NCI-H2171 (cell line): ENCODE measurements at places on chromosomes 3 and 15.

DNA sequence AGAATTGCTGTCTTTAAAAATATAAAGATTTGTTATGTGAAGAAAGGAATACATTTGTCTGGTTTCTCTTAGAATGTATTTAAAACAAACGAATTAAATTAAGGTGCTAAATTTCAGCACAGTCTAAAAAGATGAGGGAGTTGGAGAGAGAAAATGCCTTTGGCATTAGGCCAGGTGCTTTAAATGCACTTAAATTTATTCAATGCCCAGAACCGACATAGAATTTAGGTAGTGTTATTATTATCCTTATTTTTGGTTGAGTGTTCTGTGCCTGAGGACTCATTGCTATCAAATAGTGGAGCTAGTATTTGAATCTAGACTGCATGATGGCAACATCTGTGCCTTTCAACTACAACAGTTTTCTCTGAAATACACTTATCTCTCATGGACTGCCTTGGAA, 287.5 kb downstream of the RBMS3 start:
- DNase-seq: no peak

- DNase-seq: no peak
Observed at GRCh38 chr15:42151736-42152135, 4.7 kb downstream of the PLA2G4F start.

GRCh38 chr15:72472992-72473610, 1.0 kb upstream of the ARIH1 start:
- DNase-seq: no peak

DNA sequence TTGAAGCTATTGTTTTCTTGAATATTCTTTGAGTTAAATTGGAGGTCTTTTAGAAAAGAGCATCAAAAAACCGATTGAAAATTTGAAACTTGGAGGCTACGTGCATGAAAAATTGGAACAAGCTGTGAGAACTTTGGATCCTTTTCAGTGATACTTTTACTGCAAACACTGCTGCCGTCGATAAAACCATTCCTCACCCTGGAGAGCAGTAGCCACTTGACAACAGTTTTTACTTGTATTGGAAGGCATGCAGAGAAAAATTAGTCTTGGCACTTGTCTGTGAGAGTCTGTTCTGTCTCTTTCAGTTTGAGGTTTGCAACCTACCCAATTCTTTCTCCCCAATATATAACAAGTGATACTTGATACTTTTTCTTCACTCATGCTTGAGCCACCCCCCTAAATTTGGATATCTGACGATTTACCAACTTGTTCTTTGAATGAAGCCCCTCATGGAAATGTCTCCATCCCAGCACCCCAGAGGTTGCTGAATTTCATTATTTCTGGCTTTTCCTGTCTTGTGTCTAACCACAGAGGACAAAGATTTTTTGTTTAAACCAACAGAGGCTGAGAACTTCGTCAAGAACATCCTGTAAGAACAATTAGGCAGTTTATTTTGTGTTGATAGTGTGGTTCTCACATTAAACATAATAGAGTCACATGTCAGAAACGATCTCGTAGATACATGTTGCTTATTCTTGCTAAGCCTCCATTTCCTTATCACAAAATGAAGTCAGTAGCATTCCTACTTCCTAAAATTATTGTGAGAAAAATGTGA, 307.3 kb upstream of the PLSCR5 start:
- DNase-seq: no peak

GRCh38 chr3:54120657-54121413, 1.5 kb upstream of the CACNA2D3 start:
- DNase-seq: no peak

DNA sequence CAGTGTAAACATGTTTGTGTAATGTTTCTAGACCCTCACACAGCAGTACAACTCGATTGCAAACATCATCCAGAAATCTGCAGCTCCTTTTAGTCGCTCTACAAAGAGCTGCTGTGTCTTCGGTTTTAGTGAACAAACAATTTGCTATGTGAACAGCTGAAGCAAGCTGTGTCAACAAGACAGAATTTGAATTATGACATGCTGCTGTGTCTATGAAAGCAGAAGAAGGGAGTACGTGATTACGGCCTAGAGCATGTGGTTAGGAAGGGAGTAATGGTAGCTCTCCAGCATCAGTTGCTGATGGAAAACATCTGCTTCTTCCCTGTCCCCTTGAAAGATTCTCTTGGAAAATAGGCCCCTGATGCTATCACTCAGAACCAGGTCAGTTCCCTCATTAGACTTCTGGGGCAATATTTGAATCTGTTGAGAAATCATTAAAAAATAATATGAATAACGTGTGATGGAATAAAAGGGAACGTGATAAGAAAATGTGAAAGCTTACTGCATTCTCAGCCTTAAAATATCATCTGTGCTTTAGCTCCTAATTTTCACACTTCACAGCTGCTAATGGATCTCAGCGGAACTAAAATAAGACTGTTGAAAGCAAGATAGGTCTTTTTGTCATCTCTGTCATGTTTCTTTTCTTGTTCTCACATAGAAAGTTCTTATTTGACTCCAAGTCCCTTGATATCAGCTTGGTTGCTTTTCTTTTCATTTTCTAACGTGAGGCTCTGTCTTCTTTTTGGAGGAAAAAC, 891.5 kb downstream of the ROBO2 start:
- no peak for DNase-seq

DNA sequence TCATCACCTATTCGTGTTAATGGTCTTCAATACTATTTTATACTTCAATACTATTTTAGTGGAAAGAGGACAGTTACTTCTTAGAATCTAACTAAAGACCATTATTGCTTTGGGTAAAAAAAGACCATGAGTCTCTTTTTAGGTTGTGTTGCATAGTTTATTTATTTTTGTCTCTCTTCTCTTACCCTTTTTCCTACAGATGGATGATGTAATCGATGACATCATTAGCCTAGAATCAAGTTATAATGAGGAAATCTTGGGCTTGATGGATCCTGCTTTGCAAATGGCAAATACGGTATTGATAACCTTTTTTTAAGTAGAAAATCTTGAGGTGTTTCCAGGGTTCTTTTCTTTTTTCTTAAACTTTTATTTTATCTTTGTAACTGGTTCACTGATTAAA, 58.5 kb upstream of the SAMMSON start:
- DNase-seq: no peak

- no peak for DNase-seq
Observed at GRCh38 chr3:139588450-139588849, 48.9 kb upstream of the RBP1 start.

DNA sequence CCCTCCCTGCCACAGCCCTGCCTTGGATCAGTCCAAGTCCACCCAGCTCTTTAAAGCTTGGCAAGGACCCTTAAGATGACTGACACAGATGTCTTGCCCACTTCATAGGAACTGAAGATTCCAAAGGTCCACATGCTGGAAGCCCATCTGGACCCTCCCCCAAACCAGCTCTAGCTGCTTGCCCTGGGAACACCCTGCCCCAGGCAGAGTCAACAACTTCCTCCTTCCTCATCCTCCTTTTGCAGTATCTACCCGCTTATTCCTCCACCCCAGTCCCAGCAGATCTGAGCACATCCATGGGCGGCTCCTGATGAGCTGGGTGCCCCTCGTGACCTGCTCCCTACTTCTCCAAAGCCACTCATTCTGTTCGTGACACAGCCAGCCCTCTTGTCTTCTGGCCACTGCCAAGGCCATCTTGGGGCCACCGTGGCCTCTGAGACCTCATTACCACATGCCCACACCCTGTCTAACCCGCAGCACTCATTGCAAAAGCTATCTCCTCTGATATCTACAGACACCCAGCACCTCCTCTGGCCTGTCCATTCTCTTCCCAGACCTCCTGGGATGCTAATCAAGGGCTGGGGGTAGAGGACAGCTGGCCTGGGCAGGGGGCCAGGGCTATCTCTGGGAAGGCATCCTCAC, 2.0 kb upstream of the PFKFB4 start:
- no peak for DNase-seq

- DNase-seq: no peak
Observed at GRCh38 chr3:115864911-115865310, 241.6 kb downstream of the GAP43 start.

- no peak for DNase-seq
Observed at GRCh38 chr3:47612178-47612577, 33.5 kb upstream of the CSPG5 start.

- DNase-seq: no peak
Observed at GRCh38 chr3:175198991-175199783, 340.1 kb downstream of the NAALADL2 start.

DNA sequence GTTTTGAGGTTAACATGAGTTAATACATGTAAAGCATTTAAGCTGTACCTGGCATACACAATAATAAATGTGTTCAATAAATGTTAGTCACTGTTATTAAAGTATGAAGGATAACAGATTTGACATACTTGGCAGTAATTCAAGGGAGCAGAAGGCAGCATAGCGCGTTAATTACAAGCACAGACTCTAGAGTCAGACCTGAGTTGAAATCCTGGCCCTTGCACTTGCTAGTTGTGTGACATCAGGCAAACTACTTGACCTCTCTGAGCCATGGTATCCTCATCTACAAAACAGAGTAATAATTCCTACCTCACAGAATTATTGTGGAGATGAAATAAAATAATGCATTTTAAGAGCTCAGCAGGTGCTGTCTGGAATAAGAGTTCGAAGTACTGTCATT, 5.4 kb downstream of the IFT122 start:
- peak; percentile 50 for DNase-seq
